Ascending aorta (tissue), 2 donors: ENCODE measurements at places on chromosomes 7 and 10.
A peak's percentile ranks its signal among the peaks of the same experiment; 100 is the strongest.

DNA sequence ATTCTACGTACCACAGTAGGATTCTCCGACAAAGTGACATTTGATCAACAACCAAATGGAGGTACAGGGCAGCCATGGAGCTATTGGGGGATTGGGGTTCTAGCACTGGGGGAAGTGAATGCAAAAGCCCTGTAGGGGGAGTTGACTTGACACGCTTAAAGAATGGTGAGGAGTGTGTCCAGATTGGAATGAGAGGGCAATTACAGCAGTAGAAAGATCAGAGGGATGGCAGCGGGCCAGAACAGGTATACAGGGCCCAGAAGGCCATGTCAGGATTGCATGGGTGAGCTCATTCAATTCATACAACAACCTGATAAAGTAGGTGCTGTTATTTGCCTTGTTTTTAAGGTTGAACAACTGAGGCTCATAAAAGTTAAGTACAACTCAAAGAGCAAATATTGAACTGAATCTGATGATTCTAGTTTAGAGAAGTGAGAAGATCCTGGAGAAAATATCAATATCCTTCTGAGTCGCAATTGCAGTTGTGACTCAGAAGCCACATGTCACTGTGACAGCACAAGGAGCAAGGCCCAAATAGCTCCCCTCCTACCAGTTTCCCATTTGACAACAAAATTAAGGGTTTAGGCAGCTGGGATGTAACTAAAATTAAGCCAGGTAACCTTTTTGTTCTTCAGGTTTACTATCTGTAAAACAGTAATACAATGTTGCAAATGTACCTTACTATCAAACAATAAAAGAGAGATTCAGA lies 28.0 kb upstream of the CTTNBP2 start:
- DNase-seq = no peak

- no peak for DNase-seq
Measured at GRCh38 chr10:103498936-103499638, 5.6 kb downstream of the NEURL1 start.

- DNase-seq = no peak
Measured at GRCh38 chr7:115704884-115705283, 325.7 kb downstream of the TFEC start.

DNA sequence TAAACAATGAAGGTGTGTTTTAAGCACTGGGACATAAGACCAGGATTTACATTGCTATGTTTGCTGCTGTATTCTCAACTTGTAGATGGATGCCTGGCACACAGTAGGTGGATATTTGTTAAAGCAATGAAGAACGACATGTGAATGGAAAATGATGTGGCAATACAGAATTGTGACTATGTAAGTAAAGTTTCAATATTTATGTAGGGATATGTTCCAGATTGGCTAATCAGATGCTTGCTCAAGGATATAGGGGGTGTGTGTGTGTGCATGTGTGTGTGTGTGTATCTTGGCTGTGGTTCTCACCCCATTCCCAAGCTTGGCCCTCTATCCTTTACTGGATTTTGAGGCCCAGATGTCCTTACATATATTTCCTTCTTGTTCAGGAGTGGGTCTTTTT lies 42.7 kb upstream of the LAMB1 start:
- DNase-seq = no peak

DNA sequence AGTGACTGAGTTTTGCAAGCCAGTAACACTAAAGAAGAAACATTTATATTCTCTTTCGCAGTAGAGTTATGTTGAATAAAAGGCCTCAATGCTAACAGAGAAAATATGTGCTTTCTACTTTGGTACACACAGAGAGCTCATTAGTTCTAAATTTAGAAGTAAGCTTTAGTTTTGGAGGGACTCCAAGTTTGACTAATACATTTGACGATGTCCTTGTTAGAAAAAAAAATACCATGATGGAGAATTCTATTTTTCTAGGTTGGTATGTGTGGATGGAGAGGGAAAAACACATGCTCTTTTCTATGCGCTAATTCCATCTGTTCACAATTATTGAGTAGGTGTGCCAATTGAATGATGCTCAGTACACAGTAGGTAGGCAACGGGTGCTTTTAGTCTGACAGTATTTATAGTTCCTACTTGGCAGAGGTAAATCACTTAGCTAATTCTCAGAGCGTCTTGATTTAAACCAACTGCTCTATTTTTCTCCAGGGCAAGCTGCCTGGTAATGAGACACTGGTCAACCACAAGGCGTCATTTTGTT lies 327.2 kb upstream of the AKR1E2 start:
- no peak for DNase-seq

GRCh38 chr10:61941202-61941681 lies 39.7 kb downstream of the ARID5B start:
- no peak for DNase-seq

DNA sequence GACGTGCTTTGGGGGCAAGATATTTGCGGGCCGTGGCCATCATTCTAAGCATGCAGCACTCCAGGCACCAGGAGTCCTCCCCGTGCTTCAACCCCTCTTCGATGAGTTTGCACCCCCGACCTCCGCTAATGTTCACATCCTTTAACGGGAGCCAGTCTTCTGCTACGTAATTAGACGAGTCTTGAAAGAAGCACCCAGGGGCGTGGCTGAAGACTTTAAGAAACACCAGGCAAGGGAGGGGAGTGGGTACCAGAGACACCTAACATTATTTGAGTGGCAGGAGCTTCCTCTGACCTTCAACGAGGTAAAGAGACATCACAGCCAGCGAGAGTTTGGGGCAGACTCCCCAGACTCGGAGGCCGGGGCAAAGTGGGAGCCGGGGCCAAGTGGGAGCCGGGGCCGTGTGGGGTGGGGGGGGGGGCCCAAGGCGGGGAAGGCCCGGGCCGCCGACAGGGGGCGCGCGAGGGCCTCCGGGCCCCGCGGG lies 31.1 kb upstream of the TOMM7 start:
- DNase-seq = peak; percentile 76

- DNase-seq = no peak
Measured at GRCh38 chr7:20560325-20561180, 54.9 kb upstream of the ABCB5 start.

- no peak for DNase-seq
Measured at GRCh38 chr7:11698384-11698871, 133.6 kb downstream of the THSD7A start.

- DNase-seq = no peak
Measured at GRCh38 chr7:99876491-99876890, 342 bp downstream of the OR2AE1 start.

GRCh38 chr7:146865696-146866095 lies 749.1 kb downstream of the CNTNAP2 start:
- DNase-seq = no peak

GRCh38 chr7:80213814-80214213 lies 79.2 kb downstream of the GNAI1 start:
- DNase-seq = no peak

GRCh38 chr7:93337052-93337451 lies 104.9 kb downstream of the VPS50 start:
- no peak for DNase-seq
